ENCODE measurements at places on chromosomes 6 and 20.

- DNase-seq = no peak
Measured at GRCh38 chr6:22250486-22250885, 46.4 kb downstream of the PRL start.

DNA sequence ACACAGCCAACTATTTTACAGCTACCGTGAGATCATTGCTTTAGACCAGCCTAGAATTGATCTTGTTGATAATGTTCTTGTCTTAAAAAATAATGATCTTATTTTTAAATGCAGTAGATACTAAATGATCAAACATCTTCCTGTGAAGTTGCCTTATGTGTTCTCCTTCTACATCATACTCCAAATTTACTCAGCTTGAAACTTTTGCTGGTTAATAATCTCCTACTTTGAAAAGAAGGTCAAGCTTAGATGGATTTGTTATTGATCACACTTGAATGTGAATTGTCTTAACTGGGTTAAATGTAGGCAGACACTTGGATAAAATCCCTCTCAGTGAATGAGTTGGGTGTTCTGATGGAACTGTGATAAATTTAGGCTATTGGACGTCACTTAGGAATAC lies 91.9 kb downstream of the HAO1 start:
- DNase-seq = no peak

GRCh38 chr20:38766071-38766470 lies 17.8 kb downstream of the ACTR5 start:
- no peak for DNase-seq

DNA sequence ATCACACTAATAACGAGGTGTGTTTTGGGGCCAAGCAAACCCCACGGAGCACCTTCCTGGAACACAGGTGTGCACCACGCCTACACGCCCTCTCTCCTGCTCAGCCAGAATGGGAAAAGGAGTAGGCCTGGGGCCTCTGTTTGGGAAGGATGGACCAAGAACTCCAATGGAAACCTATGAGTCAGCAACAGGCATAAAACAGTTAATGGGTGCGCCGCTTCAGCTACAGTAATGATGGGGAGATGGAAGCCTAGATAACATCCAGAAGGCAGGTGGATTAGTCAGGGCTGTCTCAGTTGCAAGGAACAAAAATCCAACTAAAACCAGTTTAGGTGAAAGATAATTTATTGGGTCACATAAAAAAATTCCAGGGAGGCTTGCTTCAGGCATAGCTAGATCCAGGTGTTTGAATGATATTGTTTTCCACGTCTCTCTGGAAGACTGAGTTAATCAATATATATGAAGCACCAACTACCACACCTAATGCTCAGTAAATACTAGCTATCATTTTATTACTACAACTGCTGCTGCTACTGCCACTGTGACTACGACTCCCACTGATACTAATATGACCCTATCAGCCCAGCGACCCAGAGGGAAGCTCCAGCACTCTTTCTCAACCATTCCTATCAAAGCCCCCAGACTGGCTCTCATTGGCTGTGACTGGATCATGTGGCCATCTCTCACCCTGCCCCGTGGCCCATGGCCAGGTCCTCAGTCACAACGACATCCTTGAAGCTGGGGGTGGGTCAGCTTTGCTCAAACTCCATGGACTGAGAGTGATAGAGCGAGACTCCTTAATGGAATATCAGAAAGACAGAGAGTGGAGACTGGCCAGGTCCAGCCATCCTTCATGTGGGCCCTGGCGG lies 155.2 kb upstream of the PTPN1 start:
- DNase-seq = no peak

GRCh38 chr6:167647306-167647705 lies 179.4 kb upstream of the AFDN start:
- no peak for DNase-seq

- DNase-seq = no peak
Measured at GRCh38 chr6:136343275-136343674, 53.6 kb upstream of the BCLAF1 start.

DNA sequence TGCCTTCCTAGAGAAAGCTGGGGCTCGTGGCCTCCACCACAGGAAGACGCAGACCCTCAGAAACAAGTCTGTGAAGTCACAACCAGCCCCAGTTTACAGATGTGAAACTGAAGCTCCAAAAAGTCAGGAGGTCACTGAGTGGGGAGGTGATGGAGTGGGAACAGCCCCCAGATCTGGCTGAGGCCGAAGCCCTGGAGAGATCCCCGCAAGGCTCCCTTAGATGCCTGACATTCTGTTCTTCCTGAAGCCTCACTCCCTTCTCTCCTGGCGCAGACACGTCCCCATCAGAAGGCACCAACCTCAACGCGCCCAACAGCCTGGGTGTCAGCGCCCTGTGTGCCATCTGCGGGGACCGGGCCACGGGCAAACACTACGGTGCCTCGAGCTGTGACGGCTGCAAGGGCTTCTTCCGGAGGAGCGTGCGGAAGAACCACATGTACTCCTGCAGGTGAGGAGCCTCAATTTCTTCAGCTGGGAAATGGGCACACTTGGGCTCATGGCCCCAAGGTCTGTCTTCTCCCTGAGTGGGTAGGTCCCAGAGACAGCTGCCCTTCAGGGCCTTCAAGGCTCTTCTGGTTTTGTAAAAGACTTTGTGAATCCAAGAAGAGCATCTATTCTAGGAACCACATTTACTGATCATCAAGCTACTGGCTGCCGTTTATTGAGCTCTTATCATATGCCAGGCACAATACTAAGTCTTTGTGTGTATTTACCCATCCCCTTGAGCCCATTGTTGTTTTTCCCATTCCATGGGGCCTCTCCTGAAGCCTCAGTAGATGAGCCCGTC lies 50.5 kb downstream of the HNF4A start:
- DNase-seq = no peak

DNA sequence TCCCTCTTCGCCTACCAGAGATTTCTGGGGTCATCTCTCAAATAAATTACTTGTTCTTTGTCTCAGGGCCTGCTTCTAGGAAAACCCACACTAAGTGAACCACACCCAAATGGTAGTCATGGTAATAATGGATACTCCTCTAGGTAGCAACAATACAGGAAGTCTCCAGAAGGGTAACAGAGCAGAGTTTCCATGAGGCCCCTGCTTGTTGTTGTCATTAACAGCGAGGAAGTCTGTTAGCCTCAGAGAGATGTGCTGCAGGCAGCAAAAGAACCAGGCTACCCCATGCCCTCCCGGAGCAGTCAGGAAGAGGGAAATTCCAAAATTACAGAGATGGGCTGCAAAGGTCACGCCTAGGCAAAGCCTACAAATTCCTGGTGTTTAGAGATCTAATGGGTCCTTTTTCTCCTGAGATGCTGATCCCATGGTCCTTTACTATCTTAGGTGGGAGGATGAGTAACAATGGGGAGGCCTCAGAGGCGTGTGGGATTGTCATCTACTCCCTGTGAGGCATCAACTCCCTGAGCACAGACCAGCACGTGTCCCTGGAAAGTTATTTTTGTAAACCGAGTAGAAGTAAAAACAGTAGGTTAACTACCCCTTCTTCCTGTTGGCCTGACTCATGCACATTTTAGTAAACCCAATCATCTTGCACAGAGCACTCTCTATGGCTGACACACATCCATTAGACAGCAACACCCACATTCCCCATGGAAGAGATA lies 10.1 kb downstream of the ISM1 start:
- DNase-seq = no peak

DNA sequence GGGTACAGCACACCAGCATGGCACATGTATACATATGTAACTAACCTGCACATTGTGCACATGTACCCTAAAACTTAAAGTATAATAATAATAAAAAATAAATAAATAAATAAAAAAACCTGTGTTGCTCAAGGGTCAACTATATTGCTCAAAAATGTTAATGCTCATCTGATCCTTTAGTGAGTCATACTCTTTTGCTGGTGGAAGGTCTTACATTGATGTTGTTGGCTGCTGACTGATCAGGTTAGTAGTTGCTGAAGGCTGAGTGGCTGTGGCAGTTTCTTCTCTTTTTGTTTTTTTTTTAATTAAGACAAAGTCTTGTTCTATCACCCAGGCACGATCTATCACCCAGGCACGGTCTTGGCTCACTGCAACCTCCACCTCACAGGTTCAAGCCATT lies 29.6 kb upstream of the SMIM26 start:
- no peak for DNase-seq

GRCh38 chr6:112145080-112145573 lies 57.7 kb downstream of the FAM229B start:
- DNase-seq = no peak

- DNase-seq = no peak
Measured at GRCh38 chr6:170317718-170318117, 11.2 kb downstream of the FAM120B start.

- no peak for DNase-seq
Measured at GRCh38 chr6:36627801-36628246, 33.7 kb downstream of the SRSF3 start.

DNA sequence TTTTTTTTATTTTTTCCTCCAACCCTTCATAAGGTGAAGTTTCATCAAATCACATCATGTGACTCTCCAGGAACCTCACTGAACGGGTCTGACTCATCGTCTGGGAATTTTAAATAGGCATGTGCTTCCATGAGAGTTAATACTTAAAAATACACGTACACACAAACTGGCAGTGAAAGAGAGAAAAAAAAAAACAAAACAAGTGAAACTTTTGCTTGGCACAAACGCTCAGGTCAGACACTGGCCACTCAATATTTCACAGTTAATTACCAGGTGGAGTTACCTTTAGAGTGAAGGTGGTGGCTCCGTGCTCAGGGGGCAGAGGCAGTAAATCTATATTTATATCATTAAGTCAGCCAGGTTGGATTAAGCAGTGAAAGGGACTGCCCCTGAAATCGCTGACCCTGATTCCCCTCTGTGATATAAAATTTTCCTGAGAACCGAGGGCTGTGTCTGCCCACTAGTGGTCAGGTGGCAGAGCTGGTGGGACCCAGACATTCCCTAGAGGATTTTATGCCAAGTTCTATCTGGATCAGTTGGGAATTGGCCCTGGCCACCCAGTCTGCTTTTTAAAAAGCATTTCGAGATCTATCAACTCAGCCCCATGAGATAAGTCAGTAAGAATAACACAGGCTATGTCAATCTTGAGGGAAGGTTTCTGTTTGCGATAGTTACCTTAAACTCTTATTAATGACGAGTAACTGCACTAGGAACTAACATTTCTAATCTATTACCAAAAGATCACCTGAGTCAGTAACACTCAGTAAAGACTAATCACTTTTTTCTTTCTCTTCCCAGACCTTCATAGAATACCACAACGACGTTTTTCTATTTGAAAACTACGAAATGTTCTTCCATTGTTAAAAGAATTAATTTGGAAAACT lies 259.1 kb downstream of the HDGFL1 start:
- peak; percentile 77 for DNase-seq

DNA sequence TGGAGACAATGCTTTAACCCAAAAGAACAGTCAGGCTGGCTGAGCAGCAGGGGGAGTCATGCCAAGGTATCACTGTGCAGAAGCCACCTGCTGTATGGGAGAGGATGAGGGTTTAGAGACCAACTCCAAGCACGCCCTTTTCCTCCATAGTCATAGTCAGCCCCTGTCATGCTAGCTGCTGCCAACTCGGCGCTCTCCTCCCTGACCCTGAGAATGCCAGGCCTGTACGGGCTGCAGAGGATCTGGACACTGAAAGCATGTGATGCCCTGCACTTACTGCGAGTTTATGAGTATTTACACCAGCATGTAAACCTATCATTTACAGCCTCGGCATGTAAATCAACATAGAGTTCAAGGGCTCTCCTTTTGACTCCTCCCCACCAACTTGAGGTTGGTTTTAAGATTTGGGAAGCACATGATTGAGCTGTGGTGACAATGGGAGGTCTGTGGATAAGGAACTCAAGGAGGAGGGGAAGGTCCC lies 11.7 kb upstream of the SCUBE3 start:
- no peak for DNase-seq

GRCh38 chr6:16205377-16206144 lies 32.8 kb upstream of the GMPR start:
- peak; percentile 79 for DNase-seq

DNA sequence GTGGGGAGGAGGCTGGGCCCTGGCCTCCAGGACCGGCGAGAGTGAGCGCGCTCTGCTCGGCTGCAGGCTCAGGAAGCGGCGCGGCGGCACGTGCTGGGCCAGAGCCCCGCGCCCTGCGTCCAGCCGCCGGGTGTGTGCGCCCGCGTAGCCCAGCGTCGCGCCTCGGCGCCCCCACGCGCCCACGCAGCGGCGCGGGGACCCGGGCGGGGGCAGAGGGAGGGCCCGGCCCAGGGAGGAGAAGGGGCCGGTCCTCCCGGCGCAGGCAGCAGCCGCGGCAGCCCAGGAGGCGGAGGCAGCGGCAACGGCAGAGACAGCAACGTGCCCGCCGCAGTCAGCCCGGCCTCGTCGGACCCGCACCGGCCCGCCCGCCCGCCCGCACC lies at the start of gene EYA2:
Gene EYA2 (plus strand): TSS at position 265 of the 380 bp plus-strand sequence. CDS start 95,168 bp downstream, outside the sequence.
- no peak for DNase-seq

DNA sequence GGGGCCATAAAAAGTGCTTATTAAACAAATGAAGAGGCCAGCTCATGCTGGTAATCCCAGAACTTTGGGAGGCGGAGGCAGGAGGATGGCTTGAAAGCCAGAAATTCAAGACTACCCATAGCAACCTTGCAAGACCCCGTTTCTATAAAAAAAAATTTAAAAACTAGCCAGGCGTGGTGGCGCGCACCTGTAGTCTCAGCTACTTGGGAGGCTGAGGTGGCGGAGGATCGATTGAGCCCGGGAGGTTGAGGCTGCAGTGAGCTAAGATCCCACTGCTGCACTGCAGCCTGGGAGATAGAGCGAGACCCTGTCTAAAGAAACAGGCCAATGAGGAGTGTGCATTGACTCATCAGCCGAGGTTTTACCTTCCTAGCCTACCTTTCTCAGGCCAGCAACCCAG lies 15.2 kb downstream of the NPEPL1 start:
- no peak for DNase-seq

- no peak for DNase-seq
Measured at GRCh38 chr6:167047554-167047953, 48.4 kb downstream of the CEP43 start.

DNA sequence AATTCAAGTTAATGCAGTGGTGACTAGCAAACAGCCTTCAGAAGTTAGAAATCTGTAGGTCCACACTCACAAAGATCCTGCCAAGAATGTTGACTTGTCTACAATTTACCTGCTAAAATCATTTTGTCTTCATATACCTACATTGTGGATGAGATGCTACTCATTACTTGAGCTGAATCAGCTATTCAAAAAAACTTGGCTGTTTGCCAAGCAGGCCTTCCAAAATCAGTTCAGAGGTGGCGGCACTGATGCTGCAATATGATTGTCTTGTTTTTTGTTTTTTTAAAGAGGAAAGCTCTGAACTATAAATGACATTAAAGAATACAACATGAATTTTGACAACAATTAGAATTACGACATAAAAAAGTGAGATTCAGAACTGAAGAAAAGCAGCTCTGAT lies 354.7 kb upstream of the KHDRBS2 start:
- DNase-seq = no peak
